Muscle of arm (tissue), 14 donors: ENCODE measurements at places on chromosomes 11 and 22. TPM values are rescaled to one million over a fixed set of nuclear protein-coding genes. Genes with fewer than 3 reads are reported as not detected.

DNA sequence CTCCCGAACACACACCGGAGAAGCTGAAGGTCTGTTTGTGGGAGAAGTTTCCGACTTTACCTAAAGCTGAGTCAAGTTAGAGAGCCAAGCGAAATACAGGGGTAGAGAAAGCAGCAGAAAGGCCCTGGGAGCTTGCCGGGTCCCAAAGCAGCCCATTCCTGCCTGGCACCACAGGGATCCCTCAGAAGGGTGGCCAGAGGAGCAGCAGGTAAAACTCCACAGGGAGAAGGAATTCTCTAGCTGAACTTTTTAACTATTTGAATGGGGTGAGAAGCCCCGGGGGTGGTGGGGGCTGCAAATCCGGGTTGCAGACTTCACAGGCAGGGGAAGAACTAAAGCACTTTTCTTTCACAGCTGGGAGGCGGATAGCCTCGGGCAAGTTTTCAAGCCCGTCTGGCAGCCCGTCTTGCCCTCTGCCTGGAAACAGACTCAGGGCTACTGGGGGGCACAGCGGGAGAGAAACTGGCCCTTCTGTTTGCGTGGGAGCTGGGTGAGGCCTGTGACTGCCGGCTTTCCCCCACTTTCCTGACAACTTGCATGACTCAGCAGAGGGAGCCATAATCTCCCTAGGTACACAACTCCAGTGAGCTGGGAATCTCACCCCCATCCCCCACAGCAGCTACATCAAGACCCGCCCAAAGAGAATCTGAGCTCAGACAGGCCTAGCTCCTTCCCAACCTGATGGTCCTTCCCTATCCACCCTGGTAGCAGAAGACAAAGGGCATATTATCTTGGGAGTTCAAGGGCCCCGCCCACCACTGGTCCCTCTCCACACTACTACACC lies 311.0 kb downstream of the SBF2 start:
- no peak for DNase-seq

DNA sequence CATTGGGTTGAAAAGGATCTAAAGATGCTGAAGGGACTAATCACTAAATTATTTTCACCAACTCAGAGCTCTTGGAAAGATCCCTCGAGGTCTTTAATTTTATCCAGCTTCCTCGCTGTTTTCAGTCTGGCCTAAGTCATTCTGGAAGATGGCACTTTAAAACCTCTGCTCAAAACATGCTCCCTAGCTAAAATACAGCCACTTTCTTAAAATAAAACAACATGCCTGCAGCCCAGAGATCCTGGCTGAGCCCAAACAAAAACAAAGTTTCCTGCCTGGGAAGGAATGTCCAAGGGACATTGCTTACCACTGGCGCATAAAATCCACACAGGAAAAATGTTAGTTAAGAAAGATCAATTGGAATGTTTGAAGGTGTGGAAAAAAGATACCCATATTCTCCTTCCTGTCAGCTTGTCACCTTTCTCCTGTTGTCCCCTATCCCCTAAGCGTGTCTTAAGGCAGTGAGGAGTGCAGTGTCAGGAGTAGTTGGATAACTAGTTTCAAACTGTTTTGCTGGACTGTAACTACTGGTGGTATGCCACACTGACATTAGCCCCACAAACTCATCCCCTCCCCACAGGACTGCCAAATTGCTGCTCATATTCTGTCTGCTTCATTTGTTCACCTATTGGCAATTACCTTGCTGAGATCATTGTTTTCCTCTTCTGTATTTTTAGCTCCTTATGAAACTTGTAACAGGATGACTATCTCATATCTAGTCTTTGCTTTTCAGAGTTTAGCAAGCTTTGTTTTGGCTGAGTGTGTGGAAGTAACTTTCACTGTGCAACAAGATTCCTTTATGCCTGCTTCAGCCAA lies 108.3 kb upstream of the SESN3 start:
- DNase-seq, result peak; percentile 54

GRCh38 chr11:35473795-35474374 lies 51.5 kb downstream of the PAMR1 start:
- DNase-seq, result no peak

CSF2RB gene
- polyA plus RNA-seq, result 2.1 TPM

DNA sequence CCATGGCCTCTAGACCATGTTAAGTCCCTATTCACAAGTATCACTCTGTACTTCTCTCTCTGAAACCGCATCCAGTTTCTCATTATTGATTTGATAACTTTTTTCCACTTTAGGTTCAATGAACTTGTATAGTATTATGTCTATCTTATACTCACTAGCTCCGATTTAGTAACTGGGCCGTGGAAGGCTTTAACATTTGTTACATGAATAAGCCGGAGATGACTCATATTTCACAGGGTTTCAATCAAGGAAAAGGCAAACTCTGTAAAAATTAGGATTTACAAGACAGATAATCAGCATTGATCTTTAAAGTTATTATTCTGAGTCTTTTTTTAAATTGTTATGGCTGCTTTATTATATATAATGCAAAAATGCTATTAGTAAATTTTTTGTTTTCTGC lies 662.2 kb upstream of the CNTN5 start:
- no peak for DNase-seq
